Cortex of kidney (tissue), 1 donor: ENCODE measurements at places on chromosomes 13 and 19.

DNA sequence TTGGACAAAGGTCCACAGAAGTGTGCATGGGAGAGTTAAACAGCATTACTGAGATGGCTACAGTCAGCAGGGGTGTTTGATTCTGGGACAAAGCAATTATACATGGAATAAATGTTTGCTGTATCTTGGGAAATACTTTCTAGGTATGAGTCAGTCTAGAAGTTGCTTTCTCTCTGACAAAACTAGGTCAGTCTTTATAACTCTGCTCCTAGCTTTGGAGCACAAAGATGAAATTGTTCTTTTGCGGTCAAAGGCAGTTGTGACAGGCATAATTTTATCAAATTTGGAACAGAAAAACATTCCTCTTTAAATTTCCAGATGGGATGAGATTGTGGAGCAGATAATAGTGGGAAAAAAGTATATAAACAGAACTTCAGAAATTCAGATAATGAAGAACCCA is 1045.4 kb upstream of the MIR17HG start:
- no peak for DNase-seq

- no peak for DNase-seq
Observed at GRCh38 chr19:33904681-33905080, 108.0 kb downstream of the KCTD15 start.

DNA sequence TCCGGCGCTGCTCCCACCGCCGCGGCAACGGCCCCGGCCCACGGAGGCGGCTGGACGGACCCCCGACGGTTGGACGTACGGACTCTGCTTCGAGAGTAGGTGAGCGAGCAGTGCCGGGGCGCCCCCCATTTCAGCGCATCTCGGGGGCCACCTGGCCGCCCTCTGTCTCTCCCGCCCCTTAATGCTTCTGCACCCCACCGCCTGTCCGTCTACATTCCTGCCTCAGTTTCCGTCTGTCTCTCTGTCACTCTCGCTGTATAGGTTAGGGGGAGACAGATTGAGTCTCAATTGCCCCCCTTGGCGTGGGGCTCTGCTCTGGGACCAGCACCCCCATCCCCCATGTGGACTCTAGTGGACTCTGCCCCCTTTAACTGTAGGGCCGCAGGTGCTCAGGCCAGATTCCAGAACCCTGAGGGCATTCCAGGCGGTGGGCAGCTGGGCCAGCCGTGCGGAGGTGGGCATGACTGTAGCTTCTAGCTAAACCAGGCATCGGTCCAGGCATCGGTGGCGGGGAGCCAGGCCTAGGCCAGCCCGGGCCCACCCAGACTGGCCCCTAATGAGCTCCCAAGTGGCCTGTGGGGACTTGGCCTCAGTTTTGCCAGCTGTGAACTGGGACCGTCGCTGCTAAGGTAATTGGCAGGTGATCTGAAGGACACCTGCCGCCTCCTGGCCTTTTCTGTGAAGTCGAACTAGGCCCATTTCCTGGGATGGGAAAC is 373 bp downstream of the TNFAIP8L1 start:
- no peak for DNase-seq

GRCh38 chr13:58025821-58026220 is 394.3 kb downstream of the PCDH17 start:
- DNase-seq = no peak

- no peak for DNase-seq
Observed at GRCh38 chr13:22944378-22944777, 236.4 kb upstream of the SGCG start.

DNA sequence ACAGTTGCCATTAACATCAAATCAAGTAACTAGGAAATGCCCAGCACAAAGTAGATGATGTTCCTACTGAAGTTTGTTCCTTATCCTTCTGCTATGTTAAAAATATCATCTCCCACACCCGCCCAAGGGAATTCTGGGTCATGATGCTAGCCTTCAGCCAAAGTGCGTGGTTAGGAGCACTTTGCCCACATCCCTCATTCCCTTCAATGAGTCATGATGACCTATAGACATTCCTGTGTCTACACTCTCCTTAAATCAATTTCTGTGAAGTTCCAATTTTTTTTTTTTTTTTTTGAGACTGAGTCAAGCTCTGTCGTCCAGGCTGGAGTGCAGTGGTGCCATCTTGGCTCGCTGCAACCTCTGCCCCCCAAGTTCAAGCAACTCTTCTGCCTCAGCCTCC is 17.0 kb downstream of the RXFP2 start:
- no peak for DNase-seq

GRCh38 chr13:94351292-94351990 is 128.0 kb downstream of the DCT start:
- DNase-seq = no peak

DNA sequence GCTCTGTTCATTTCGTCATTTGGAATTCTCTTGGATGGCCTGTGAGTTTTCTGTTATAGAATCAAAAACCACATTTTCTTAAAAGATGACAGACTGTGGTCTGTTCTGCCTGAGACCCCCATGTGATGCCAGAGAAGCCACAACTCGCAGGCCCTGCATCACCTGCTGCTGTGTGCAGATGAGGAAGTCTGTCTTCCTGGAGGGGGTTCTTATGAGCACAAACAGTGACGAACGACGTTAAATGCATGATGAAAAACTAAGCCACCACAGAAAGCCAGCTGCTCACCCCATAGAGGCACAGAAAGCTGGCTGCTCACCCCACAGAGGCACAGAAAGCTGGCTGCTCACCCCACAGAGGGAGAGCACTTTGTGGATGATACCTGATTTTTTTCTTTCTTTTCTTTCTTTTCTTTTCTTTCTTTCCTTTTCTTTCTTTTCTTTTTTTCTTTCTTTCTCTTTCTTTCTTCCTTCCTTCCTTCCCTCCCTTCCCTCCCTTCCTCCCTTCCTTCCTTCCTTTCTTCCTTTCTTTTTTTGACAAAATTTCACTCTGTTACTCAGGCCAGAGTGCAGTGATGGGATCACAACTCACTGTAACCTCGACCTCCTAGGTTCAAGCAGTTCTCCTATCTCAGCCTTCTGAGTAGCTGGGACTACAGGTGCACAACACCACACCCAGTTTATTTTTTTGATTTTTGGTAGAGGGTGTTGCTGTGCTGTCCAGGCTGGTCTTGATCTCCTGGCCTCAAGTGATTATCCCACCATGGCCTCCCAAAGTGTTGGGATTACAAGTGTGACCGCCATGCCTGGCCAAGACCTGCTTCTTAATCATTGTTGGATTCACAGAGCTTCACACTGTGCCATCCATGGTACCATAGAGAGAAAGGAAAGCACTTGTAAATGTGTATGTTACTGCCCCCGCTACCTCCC is 1191.4 kb downstream of the UQCRFS1 start:
- no peak for DNase-seq

DNA sequence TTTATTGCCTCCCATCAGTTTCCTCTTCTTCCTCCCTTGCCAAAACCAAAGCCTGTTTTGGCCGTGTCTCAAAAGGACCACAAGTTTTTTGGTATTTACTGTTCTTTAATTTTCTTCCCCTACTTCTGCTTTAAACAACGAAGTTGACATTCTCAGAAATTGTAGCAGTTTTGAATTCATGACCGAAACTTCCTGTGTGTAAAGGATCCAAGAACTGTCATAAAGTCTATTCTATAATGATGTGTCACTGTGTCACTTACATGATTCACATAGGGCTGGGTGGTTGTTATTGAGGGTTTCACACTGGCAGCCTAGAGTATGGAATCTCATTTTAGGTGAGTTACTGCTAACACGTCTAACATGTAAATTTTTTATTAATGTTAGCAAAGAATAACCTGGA is 741.0 kb upstream of the KLHL1 start:
- no peak for DNase-seq

DNA sequence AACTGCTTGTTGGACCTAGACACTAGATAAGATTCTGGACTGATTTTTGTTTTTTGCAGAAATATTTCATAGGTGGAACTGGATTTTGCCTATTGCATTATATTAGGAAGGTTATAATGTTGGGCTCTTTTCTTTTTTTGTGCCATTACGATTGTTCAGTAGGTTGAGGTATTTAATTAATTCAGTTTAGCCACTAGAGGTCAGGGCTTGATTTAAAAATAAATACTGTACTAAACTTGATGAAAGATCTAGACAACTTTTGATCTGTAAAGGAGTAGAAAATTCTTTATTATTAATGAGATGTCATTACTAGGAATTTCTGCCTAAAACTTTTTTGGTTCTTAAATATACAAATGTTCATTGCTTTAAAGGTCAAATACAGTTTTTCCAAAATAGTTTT is 15.2 kb upstream of the SUPT20H start:
- no peak for DNase-seq

DNA sequence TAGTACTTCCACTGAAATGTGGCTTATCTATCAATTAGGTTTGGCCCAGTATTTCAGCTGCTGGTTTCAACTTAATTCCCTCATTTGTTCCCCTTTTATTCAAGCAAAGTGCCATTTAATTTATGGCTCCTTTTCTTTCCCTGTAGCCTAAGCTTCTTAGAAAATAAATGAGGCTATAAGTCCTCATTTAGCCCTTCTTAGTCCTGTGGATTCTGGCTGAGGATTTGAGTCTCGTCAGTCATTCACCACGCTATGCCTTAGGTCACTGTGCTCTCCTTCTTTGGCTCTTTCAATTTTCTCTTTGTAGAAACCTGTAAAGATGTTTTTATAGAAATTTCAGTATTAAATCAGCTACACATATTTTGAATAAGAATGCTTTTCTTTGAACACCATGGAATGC is 579.1 kb downstream of the GPC6 start:
- no peak for DNase-seq

DNA sequence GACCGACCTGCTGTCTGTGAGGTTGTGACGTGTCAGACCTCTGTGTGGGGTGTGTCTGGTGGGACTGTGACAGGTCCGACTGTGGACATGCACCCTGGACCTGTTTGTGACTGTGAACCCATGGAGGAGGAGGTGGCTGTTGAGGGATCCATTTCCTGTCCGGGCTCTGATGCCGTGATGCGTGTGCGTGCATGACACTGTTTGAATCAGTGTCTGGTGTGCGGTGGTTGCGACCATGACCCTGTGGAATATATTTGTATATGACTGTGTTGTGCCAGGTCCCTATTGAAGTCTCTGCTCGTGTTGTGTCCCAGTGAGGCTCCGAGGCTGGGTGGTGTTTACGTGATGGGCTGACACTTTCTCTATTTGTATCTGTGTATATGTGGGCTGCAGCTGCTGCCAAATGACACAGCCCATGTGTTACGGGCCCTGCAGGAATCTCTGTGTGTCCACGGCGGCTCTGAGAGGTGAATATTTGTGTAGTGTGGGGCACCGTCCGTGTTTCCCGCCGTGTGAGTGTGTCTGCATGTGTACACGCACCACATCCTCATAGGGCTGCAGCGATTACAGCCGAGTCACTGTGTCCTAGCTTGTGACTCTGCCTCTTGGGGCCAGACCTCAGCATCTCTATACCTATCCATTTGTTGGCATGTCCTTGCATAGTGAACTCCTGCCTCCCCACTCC is 18.3 kb downstream of the CCDC97 start:
- DNase-seq = no peak

DNA sequence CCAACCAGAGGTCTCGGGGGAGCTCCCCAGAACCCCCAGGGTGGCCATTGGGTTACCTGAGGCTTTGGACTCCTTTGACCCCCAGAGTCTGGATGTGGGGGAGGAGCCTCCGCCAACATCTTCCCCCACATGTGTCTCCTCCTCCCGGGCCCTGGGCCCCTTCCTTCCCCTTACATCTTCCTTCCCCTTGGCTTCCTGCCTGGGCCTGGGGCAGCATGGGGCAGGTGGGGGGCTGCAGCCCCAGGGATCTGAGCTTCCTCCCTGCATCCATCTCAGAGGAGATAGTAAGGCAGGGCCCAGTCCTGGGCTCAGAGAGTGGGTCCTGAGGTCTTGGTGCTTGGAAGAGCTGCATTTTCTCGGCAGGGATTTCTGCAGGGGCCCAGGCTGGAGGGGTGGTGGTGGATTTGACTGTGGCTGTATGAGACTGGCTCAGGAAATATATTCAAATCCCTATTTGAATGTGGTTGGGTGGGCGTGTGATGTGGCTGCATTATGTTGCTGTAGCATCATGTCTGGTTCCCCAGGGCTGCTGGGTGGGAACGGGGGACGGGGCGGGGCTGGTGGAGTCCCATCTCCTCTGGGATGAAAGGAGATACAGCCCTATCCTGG is 919 bp downstream of the VAV1 start:
- DNase-seq = no peak

DNA sequence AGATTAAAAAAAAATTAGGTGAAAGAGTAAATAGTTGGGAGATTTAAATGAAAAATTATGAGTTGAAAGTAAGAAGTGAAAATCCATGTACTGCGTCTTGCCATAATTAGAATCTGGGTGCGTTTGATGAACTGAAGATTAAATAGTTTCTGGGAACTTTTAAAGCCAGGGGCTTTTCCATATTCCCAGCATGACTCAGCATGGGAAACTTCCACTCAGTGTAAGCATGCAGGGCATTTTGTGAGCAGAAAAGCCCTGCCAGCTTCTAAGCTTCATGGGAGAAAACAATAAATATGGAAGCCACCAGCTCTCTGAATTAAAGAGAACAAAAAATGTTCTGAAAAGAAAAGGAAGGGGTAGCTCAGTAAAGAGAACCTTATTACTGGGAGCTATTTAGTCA is 62.0 kb upstream of the EDNRB start:
- no peak for DNase-seq

- DNase-seq = no peak
Observed at GRCh38 chr19:2282062-2282861, at the start of gene PEAK3. Gene PEAK3, minus strand, starts transcription at chr19:2282175. Its CDS starts 1,244 bp downstream, at chr19:2280931.

DNA sequence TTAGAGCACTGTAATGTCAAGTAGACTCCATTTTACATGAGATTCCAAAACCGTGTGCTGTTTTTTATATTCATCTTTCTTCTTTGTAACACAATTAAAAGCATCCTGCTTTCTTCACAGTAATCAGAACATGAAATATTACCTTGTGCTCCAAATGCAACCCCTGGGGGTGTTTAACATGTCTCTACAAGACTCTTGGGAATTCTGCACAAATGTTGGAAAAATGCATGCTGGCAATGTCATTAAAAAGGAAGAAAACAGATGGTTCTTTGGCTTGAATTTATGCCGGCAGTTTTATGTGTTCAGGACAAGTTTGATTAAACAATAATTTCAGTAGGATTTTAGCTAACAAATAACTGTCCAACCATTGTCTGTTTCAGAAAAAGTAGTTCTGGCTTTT is 159.1 kb downstream of the LIG4 start:
- no peak for DNase-seq

DNA sequence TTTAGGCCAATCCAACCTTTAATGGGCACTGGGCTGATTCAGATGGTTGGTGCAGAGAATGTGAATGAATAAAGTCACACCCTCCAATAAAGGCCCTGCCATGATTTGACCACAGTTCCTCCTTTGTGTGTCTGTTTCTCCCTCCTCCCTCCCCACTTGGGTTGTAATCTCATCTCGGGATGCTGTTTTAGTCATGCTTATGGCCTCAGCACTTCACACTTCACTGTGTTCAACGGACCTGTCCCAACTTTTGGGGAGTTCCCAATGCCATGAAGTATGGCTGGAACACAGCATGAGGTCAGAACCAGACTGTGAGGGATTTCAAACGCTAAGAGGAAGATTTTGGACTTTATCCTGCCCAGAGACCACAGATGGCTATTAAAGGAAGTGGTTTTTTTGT is 5.6 kb upstream of the RAB8A start:
- DNase-seq = no peak
